NCI-H524 treated with DMSO at 0.1 percent for 48 hours (cell line): ENCODE measurements at places on chromosomes 13 and 19.

- no peak for DNase-seq
Observed at GRCh38 chr13:95623141-95623540, 21.4 kb downstream of the DZIP1 start.

- no peak for DNase-seq
Observed at GRCh38 chr13:91211510-91211909, 136.0 kb upstream of the MIR17HG start.

- no peak for DNase-seq
Observed at GRCh38 chr19:20103091-20103740, 25.4 kb downstream of the ZNF90 start.

DNA sequence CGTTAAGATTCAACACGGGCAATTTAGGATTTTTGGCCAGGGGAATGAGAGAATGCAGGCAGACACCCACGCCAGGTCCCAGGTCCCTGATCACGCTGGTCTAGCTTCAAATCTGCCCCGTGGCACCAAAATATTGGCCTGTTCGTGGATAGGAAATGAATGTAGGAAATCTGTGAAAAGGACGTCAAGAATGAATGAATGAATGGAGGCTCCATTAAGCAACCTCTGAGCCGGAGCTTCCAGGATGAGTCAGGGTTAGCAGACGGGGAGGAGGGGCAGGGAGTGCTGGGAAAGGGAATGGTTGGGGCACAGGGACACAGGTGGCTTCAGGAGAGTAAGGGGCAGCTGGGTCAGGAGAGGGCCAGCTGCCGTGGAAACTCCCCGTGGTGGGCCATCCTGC, 4.2 kb downstream of the SULT2B1 start:
- peak; percentile 17 for DNase-seq

- no peak for DNase-seq
Observed at GRCh38 chr13:58298556-58299135, 667.1 kb downstream of the PCDH17 start.

DNA sequence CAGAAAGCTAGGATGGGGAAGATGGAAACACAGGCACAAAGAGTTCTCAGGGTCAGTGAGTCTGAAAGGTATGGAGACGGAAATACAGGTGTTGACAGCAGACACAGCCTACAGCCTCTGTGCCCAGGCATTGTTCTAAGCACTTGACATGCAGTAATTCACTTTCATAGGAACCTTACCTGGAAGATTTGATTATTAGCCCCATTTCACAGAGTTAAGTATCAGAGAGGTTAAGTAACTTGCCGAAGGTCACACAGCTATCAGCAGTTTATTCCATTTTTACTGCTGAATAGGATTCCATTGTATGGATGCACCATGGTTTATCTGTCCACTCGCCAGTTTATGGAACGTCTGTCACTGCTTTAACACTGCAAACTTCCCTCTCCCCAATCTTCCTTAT, 13.2 kb downstream of the KLK4 start:
- no peak for DNase-seq

DNA sequence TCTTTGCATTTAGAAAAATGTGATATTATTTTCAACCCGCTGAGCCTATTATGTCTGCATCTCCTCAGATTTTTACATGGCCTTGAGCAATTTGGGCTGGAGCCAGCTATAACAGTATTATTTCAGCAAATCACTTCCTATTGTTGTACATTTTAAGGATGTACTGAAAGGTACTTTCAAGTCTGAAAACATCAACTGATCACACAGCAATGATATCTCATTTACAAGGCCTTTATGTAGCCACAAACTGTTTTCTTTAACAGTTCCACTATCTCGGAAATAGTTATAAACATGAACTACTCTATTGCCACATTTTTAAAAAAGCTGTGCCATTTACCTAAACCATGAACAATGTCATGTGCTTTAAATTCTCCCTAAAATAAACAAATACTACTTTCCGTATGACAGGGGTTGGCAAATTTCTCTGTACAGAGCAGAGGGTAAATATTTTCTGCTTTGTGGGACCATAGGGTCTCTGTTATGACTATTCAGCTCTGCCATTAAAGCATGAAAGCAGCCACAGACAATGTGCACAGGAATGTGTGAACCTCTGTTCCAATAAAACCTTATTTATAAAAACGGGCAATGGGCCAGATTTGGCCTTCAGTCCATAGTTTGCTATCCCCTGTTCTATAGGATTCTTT, 560.4 kb downstream of the GPC6 start:
- DNase-seq, result no peak
